ENCODE measurements at places on chromosomes 4 and X. TPM values are rescaled to one million over a fixed set of nuclear protein-coding genes. Genes with fewer than 3 reads are reported as not detected.

The CDX4 gene
- total RNA-seq, result not detected

The CXCL3 gene
- 0.39 TPM for total RNA-seq

The MAGEA2B gene
- not detected for total RNA-seq

The FABP2 gene
- total RNA-seq, result not detected

The ADH7 gene
- not detected for total RNA-seq

The TKTL1 gene
- not detected for total RNA-seq

The FOXP3 gene
- 0.13 TPM for total RNA-seq

The CXCL1 gene
- 9.4 TPM for total RNA-seq

The CRLF2 gene
- 0.11 TPM for total RNA-seq

The SPANXA2 gene
- total RNA-seq, result 0.22 TPM

The GPR78 gene
- 1.4 TPM for total RNA-seq

The TTC29 gene
- total RNA-seq, result not detected

Measured in articular chondrocyte of knee joint (primary cell).